A549 treated with RU486 at 1 μM for 4 hours (cell line): ENCODE measurements at places on chromosomes 5 and 9. TPM values are rescaled to one million over a fixed set of nuclear protein-coding genes. Genes with fewer than 3 reads are reported as not detected.

Gene NTNG2
- total RNA-seq = 2.2 to 3.5 TPM (median 2.8 TPM) in 5 replicates

Gene MOB3B
- 4.9 to 8.5 TPM (median 7.0 TPM) in 5 replicates for total RNA-seq

Gene ENHO
- total RNA-seq = 0.66 to 2.6 TPM (median 1.9 TPM) in 5 replicates

Gene SH3RF2
- total RNA-seq = 2.9 to 3.8 TPM (median 3.2 TPM) in 5 replicates

Gene CER1
- not detected in 5 replicates for total RNA-seq

Gene HNRNPH1
- 455 to 602 TPM (median 495 TPM) in 5 replicates for total RNA-seq

Gene POU5F2
- total RNA-seq = not detected in 5 replicates

Gene SLC36A2
- total RNA-seq = not detected in 5 replicates

Gene PCDHAC2
- 2.4 to 6.1 TPM (median 2.8 TPM) in 5 replicates for total RNA-seq

Gene MEF2C
- 0.01 to 0.07 TPM (median 0.02 TPM) in 3 of 5 replicates, not detected in the others for total RNA-seq

Gene BARX1
- total RNA-seq = 7.9 to 14.2 TPM (median 11.1 TPM) in 5 replicates

Gene PCDHB11
- total RNA-seq = 0.06 to 0.14 TPM (median 0.07 TPM) in 4 of 5 replicates, not detected in the other

Gene MAMDC4
- total RNA-seq = 1.8 to 5.2 TPM (median 3.6 TPM) in 5 replicates

Gene ERCC8
- 9.5 to 17.9 TPM (median 13.4 TPM) in 5 replicates for total RNA-seq

Gene SCAI
- 1.4 to 2.1 TPM (median 1.6 TPM) in 5 replicates for total RNA-seq

Gene TTC33
- total RNA-seq = 8.5 to 18.0 TPM (median 10.1 TPM) in 5 replicates

Gene PIP5KL1
- 0.90 to 2.9 TPM (median 1.1 TPM) in 5 replicates for total RNA-seq

Gene ATP10B
- not detected in 5 replicates for total RNA-seq

Gene HEMGN
- total RNA-seq = not detected in 5 replicates

Gene OGN
- total RNA-seq = not detected in 5 replicates

Gene LCN12
- total RNA-seq = 0.61 to 1.6 TPM (median 0.86 TPM) in 5 replicates

Gene PCDHA9
- total RNA-seq = 0.04 TPM in 1 of 5 replicates, not detected in the others

Gene MARCHF3
- total RNA-seq = 0.88 to 1.3 TPM (median 0.95 TPM) in 5 replicates

Gene TRIM7
- total RNA-seq = 29.4 to 45.2 TPM (median 39.9 TPM) in 5 replicates

Gene DAPK1
- total RNA-seq = 9.7 to 17.2 TPM (median 16.8 TPM) in 5 replicates

Gene AGXT2
- total RNA-seq = not detected in 5 replicates

Gene SLC6A18
- not detected in 5 replicates for total RNA-seq

Gene ZNF454
- not detected in 5 replicates for total RNA-seq

Gene PLAC8L1
- total RNA-seq = 0.29 TPM in 1 of 5 replicates, not detected in the others

Gene EPB41L4B
- 7.4 to 11.4 TPM (median 10.8 TPM) in 5 replicates for total RNA-seq

Gene PIP5K1B
- 0.03 TPM in 1 of 5 replicates, not detected in the others for total RNA-seq

Gene SLC1A1
- total RNA-seq = 1.0 to 1.7 TPM (median 1.5 TPM) in 5 replicates

Gene PCDHA4
- 1.3 to 1.7 TPM (median 1.5 TPM) in 5 replicates for total RNA-seq

Gene PDLIM7
- total RNA-seq = 72.7 to 114 TPM (median 102 TPM) in 5 replicates

Gene PLGRKT
- total RNA-seq = 20.0 to 31.6 TPM (median 24.3 TPM) in 5 replicates

Gene GDA
- total RNA-seq = 0.93 to 1.6 TPM (median 1.3 TPM) in 5 replicates

Gene IL7R
- 0.46 to 0.91 TPM (median 0.62 TPM) in 5 replicates for total RNA-seq

Gene LCN1
- total RNA-seq = not detected in 5 replicates

Gene DNAJC21
- total RNA-seq = 23.3 to 32.1 TPM (median 26.7 TPM) in 5 replicates

Gene PRLR
- total RNA-seq = 0.01 to 0.29 TPM (median 0.14 TPM) in 4 of 5 replicates, not detected in the other

Gene OSMR
- total RNA-seq = 47.6 to 80.4 TPM (median 77.8 TPM) in 5 replicates
